ENCODE measurements at places on chromosomes 12 and 14. TPM values are rescaled to one million over a fixed set of nuclear protein-coding genes. Genes with fewer than 3 reads are reported as not detected.
A peak's percentile ranks its signal among the peaks of the same experiment; 100 is the strongest.

DNA sequence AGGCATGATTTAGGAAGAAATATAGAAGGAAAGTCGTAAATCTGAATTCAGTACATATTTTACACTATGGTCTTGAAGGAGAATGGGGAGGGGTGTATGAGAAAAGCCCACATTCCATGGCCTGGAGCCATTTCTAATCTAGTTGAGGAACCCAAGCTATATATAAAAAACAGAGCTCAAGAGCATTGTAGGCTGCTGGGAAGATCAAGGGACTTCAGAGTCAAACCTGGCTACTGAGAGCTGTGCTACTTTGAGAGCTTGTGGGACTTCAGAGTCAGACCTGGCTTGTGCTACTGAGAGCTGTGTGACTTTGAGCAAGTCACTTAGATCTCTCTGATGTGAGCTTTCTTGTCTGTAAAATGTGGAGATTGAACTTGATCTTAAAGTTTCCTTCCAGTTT, 58.7 kb downstream of the TBK1 start:
- H3K4me3 ChIP-seq, result no peak overlapping the region
- H3K27ac ChIP-seq, result no peak overlapping the region
- no peaks in the 10 kb centered on the region for H3K4me1 ChIP-seq
- DNase-seq, result no peak
- H3K27me3 ChIP-seq, result no peaks in the 10 kb centered on the region

The CLEC1A gene
- total RNA-seq, result not detected

- no peak overlapping the region for H3K4me3 ChIP-seq
- H3K4me1 ChIP-seq, result peaks cover 6% of the 10 kb centered on the region
- no peaks in the 10 kb centered on the region for H3K36me3 ChIP-seq
- no peak for DNase-seq
- H3K27me3 ChIP-seq, result no peaks in the 10 kb centered on the region
- H3K27ac ChIP-seq, result no peak overlapping the region
These were observed 6.8 kb downstream of the IFI27L1 start for GRCh38 chr14:94087891-94088290.

DNA sequence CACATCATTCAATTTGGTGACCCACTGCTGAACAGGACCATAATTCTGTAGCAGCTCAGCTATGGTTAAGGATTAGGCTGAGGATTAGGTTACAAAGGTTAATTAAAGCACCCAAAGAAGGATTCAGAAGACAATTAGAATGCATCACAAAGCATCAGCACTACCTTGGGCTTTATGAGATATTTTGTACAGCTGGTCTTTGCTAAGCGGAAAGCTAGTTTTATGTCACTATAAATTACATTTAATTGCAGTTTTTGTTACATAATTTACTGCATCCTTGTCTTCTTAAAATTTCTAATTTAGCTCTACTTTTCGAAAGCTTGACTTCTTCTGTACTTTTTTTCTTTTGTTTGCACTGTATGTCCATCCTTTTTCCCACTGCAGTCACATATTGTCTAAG, 711.5 kb downstream of the RPS29 start:
- no peak overlapping the region for H3K27ac ChIP-seq
- no peak overlapping the region for H3K4me3 ChIP-seq
- H3K36me3 ChIP-seq, result no peaks in the 10 kb centered on the region
- DNase-seq, result no peak

- H3K36me3 ChIP-seq, result no peaks in the 10 kb centered on the region
- no peak for DNase-seq
- no peak overlapping the region for H3K4me3 ChIP-seq
These were observed 185.9 kb downstream of the TTC7B start for GRCh38 chr14:90630171-90630806.

- H3K27ac ChIP-seq, result no peak overlapping the region
- H3K27me3 ChIP-seq, result no peaks in the 10 kb centered on the region
- H3K36me3 ChIP-seq, result no peaks in the 10 kb centered on the region
- no peak overlapping the region for H3K4me3 ChIP-seq
- DNase-seq, result no peak
These were observed 19.7 kb downstream of the HAL start for GRCh38 chr12:95976416-95976832.

DNA sequence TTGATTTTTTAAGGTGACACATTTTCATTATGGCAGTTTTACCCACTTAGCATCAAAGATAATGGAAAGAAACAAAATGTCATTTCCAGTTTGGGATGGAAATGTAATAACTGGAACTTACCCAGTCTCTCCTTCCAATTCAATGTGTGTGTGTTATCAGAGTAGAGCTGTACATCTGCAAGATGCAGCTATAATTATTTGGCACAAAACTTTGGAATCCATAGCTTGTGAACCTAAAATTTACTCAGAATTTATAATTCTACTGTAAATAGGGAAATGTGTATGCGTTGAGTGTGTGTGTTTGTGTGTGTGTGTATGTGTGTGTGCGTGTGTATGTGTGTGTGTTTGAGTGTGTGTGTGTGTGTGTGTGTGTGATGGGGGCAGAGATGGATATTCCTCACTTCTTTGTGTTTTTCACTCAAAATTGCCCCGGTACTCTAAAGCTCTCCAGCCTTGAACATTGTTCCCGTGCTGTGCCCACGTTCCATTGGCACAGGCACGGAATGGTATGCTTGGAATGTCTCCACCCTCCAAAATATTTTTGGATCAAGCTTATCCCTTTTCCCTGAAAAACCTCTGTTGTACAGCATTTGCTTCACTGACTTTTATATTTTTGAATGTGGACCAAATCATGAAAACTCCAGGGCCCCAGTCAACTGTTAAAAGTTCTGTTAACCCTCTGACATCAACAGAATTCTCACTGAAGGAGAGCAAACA, 150.2 kb upstream of the BMP4 start:
- DNase-seq, result no peak
- no peaks in the 10 kb centered on the region for H3K27me3 ChIP-seq
- peaks cover 71% of the 10 kb centered on the region for H3K4me1 ChIP-seq
- H3K27ac ChIP-seq, result peak overlapping the region; percentile 84

GRCh38 chr12:67690656-67691055, 42.1 kb downstream of the DYRK2 start:
- no peaks in the 10 kb centered on the region for H3K4me1 ChIP-seq
- H3K27ac ChIP-seq, result no peak overlapping the region
- no peak for DNase-seq
- H3K27me3 ChIP-seq, result no peaks in the 10 kb centered on the region

The MLXIP gene
- total RNA-seq, result 46.3 TPM

GRCh38 chr12:3336606-3337311, 154.2 kb upstream of the PRMT8 start:
- no peaks in the 10 kb centered on the region for H3K36me3 ChIP-seq
- H3K27ac ChIP-seq, result peak overlapping the region; percentile 76
- peak; percentile 86 for DNase-seq
- H3K4me1 ChIP-seq, result peaks cover 33% of the 10 kb centered on the region

The CARMIL3 gene
- total RNA-seq, result 0.71 TPM

DNA sequence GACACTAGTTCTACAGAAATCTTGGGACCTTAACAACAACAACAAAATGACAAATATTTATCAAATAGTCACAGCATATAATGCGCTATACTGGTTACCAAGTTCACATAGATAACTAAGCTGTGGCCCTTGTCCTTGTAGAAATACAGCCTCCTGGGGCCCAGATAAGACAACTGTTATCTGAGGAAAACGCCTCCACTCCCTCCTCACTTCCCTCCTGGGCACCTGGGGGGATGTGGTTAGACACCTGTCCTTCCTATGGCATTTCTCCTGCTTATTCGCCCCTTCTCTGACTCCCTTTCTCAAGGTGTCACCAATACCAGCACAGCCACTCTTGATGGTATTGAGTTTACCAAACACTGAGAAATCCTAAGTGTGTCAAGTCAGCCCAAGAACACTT, 419.4 kb downstream of the RAD51B start:
- H3K4me1 ChIP-seq, result no peaks in the 10 kb centered on the region
- peak overlapping the region; percentile 20 for H3K27ac ChIP-seq
- no peaks in the 10 kb centered on the region for H3K36me3 ChIP-seq
- no peak for DNase-seq

GRCh38 chr12:14577344-14577743, 9.7 kb upstream of the PLBD1 start:
- no peaks in the 10 kb centered on the region for H3K4me1 ChIP-seq
- H3K4me3 ChIP-seq, result no peak overlapping the region
- no peaks in the 10 kb centered on the region for H3K36me3 ChIP-seq
- H3K27me3 ChIP-seq, result no peaks in the 10 kb centered on the region
- H3K27ac ChIP-seq, result no peak overlapping the region
- no peak for DNase-seq

GRCh38 chr12:3280967-3281366, 203.8 kb downstream of the TSPAN9 start:
- no peak for DNase-seq
- H3K27me3 ChIP-seq, result no peaks in the 10 kb centered on the region
